NCI-H69 (cell line): ENCODE measurements at places on chromosomes 1 and 21.

- no peak for DNase-seq
Measured at GRCh38 chr1:164804366-164804765, 245.4 kb downstream of the PBX1 start.

- DNase-seq: no peak
Measured at GRCh38 chr1:154342836-154343472, 17.6 kb downstream of the ATP8B2 start.

- peak; percentile 43 for DNase-seq
Measured at GRCh38 chr1:177848577-177848976, 121.3 kb downstream of the SEC16B start.

GRCh38 chr1:238681021-238681420, 705.3 kb upstream of the CHRM3 start:
- no peak for DNase-seq

GRCh38 chr1:2189459-2190425, 4.8 kb downstream of the FAAP20 start:
- DNase-seq: peak; percentile 94

GRCh38 chr1:38815903-38816627, 43.5 kb downstream of the RRAGC start:
- DNase-seq: peak; percentile 70

DNA sequence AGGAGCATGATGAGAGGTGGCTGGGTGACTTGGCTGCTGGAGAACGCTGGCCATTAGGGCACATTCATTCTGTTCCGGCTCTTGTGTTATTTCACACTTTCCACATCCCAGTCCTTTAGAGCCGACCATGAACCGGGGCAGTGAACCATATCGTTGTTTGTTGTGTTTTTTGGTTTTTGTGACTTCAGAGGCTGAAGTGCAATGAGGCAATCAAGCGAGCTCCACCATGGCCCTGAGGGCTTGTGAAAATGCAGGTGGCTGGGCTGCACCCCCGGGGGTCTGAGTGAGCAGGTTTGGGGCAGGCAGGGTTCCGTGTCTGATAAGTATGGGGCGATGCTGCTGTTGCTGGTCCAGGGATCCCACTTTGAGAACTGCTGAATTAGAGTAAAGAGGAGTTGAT, 23.7 kb downstream of the ABCG1 start:
- DNase-seq: no peak

- DNase-seq: no peak
Measured at GRCh38 chr1:41641475-41641814, 157.0 kb upstream of the EDN2 start.

DNA sequence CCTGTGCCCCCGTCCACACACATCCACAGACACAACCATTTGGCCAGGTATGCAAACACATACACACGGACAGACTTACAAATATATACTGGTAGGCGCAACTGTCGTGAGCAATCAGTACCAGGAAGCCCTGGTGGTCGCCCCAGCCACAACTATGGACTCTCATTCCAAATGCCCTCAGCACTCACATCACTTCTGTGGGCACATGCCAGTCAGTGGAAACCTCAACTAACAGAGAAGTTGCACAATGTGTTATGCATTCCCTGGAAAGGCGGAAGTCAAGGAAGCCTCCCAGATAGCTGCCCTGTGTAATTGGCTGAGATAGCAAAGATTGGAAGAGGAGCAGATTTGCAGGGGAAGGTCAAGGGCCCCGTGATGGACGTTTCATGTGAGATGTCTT, 1.4 kb upstream of the HEYL start:
- no peak for DNase-seq

GRCh38 chr21:26795412-26795805, 49.8 kb downstream of the ADAMTS1 start:
- DNase-seq: no peak

DNA sequence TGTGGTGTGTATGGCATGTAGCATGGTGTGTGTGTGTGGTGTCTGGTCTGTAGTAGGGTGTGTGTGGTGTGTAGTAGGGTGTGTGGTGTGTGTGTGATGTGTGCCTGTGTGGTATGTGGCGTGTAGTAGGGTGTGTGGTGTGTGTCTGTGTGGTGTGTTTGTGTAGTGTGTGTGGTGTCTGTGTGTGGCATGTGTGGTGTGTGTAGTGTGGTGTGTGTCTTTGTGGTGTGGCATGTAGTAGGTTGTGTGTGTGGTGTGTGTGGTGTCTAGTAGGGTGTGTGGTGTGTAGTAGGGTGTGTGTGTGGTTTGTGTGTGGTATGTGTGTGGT, 85.5 kb downstream of the SYT2 start:
- DNase-seq: no peak

GRCh38 chr1:11752359-11753088, 9.5 kb upstream of the C1orf167 start:
- DNase-seq: no peak

- no peak for DNase-seq
Measured at GRCh38 chr1:2330519-2331199, 60.7 kb downstream of the MORN1 start.

GRCh38 chr1:61376151-61376550, 293.8 kb downstream of the NFIA start:
- no peak for DNase-seq

GRCh38 chr1:218556016-218556415, 210.9 kb downstream of the TGFB2 start:
- DNase-seq: no peak

DNA sequence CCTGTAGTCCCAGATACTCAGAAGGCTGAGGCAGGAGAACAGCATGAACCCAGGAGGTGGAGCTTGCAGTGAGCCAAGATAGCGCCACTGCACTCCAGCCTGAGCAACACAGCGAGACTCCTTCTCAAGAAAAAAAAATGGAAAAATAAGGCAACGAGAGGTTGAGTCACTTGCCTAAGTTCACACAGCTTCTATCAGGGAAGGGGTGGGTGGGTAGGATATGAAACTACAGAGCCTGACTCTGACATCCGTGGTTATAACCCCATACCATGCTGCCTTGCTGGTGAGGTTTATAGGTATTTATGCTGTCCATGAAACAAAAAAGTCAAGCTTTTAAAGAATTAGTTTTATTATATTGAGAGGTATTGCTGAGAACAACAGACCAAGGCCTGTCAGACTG, 61.5 kb upstream of the RAB4A start:
- no peak for DNase-seq

GRCh38 chr1:16109571-16109970, 36.1 kb upstream of the FAM131C start:
- no peak for DNase-seq
